HFFc6 (cell line): ENCODE measurements at places on chromosomes 7 and 10.

GRCh38 chr10:24519950-24520349 is 203.7 kb downstream of the ARHGAP21 start:
- DNase-seq = no peak

- DNase-seq = no peak
Observed at GRCh38 chr10:113381416-113381815, 171.4 kb upstream of the HABP2 start.

- DNase-seq = no peak
Observed at GRCh38 chr7:22823142-22823497, 471 bp upstream of the TOMM7 start.

DNA sequence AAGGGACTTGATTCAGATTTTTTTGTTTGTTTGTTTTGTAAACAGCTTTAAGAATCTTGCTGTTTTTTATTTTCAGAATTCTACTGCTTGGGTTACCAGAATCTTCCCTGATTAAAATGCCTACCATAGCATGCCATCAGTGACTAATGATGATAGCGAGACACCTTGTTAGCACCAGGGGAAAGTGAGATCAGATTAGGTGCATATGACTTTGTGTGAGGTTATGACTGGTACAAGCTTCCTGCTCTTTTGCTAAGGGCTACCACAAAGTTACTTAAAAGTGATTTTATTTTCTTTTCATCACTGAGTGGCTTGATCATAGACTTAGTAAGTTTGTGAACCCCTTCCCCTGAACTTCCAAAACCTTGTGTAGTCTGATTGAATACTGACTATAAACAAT is 93.5 kb downstream of the SND1 start:
- no peak for DNase-seq

DNA sequence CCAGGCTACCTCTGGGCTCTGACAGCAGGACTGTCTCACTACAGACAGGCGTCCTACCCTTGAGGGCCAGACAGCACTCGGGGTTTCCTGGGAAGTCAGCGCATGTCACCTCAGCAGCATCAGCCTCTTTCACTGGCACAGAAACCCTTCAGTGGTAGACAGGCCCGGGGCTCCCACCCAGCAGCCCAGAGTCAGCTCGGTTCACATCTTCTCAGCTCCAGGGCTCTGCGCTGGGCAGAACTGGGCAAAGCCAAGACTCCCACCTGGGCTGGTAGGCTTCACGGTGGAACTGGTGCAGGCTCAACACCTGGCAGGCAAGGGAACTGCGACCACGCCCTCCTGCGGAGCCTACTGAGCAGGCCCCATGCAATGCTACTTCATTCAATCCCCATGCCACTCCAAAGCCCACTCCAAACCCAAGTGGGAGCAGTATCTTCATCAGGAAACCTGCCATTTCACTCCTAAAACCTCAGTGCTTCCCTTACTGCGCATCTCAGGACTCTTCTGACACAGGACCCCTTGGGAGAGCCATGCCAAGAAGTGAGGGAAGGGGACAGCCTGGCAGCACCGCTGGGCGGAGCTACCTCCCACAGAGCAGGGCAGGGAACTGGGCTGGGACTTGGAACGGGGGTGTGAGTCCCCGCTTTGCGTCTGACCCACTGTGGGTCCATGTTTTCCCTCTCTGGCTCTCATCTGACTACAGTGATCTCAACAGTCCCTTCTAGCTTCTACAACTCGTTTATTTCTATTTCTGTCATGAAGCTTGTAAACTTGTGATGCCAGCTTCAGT is 60.4 kb downstream of the SCRN1 start:
- no peak for DNase-seq

DNA sequence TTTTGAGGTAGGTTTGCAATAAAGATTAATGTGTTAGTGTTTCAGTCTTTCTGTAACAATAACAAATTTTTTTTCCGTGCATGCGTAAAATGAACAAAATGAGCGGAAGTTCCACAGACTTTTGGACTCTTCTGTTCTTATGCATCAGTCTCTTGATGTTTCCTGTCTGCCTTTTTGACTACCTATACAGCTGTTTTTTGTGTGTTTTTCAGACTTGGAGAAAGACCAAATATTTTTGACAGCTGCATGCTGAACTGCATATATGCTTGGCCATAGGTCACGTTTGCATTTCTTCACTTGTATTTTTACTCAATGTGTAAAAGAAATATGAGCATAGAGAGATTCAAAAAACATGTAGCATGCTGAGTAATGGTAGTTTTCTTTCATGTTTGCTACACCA is 119.3 kb downstream of the BBS9 start:
- no peak for DNase-seq

GRCh38 chr10:94608559-94608958 is 63.0 kb downstream of the HELLS start:
- no peak for DNase-seq

DNA sequence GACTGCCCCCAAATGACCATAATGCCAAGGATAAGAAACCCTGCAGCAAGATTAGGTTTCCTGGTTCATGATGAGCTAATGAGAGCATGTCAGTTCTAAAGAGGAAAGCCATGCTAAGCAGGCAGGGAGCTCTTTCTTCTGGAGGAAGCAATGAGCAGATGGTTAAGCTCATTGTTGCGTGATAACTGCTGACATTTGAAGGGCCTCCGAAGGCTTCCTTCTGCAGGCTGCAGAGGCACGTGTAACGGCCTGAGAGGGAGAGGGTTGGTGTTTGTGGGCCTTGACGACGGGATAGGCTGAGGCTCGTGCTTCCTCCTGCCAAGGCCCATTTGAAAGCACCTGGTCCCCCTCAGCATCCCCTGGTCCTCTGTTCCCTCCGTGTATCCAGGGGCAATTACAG is 63.5 kb upstream of the BTBD16 start:
- DNase-seq = no peak

DNA sequence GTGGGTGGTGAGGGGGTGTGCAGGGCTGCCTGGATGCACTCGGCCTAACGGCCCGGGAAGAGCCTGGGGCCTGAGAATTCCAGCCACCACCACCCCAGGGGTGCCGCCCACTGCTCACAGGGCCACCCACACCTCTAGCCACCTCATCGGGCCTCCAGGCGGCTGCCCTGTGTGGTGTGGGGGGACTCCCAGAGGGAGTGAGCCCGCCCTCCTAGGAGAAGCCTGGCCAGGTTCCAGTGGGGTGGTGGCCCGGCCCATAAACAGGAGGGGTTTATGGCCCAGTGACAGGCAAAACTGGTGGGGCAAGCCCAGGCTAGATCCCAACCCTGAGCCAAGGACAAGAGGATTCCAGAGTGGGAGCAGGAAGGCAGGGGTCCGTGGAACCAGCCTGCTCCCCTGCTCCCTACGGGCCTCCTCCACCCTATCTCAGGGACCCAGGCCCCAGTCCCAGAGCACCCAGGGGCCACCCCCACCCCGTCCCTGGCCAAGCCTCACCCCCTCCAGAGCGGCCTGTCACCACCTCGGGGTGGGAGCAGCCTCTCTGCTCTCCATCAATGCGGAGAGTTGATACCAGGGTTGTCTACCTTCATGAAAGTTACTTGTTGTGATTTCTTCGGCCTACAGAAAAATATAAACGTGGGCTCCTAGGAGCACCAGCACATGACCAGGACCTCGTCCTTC is 20.2 kb upstream of the PDGFA start:
- DNase-seq = peak; percentile 69

DNA sequence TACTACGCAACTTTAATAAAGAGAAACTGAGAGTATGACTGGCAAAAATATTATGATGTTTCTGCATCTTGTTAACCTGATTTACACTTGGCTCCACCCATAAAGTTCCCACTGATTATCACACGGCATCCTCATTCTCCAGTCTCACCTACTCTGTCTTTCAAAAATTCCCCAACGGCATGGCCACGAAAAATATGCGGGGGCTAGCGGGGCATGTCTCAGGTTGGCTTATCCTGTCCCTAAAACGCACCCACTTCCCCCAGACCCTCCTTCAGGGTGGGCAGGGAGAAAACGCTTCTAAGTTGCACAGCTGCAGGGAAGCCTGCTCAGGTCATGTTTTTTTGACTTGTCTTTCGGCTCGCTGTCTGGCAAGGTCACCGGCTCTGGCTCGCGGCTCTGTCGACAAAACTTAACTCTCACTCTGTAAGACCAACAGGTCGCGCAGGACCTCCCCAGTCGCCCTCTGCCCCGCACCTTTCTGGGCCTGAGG is 3.8 kb downstream of the CDK6 start:
- DNase-seq = no peak

- DNase-seq = peak; percentile 33
Observed at GRCh38 chr10:101856626-101857025, 13.0 kb upstream of the KCNIP2 start.

- no peak for DNase-seq
Observed at GRCh38 chr7:12314199-12314598, 89.5 kb downstream of the VWDE start.

- DNase-seq = no peak
Observed at GRCh38 chr7:136189506-136189998, 212.4 kb upstream of the MTPN start.

DNA sequence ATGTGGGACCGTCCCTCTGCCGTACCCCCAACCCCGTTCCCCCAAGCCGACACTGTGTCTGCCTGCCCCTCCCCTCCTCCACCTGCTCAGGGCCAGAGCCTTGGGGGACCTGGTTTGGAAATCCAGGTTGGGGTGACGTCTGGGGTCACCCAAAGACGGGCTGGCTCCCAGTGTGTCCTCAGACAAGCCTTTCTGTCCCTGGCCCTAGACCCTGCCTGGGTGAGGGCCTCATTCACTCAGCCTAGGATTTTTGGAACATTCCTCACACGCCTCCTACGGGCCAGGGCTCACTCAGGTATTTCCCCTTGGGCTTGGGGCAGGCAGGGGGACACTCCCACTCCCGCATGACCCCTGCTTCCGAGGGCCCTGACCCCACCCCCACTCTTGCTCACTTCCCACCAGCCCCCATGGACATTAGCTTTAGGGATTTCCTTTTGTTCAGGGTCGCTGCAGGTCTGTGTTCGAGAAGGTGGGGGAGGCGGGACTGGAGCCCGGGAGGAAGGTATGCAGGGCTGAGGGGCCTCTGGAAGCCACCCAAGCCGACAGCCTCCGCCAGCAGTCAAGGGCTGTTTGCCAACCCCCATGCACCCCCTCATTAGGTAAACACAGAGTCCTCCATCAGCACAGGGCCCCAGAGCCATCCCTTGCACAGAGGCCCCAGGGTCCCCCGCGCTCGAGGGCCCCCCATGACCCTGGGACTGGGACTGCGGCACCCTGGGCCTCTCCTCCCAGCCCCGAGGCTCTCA is 35.1 kb downstream of the PDGFA start:
- no peak for DNase-seq

DNA sequence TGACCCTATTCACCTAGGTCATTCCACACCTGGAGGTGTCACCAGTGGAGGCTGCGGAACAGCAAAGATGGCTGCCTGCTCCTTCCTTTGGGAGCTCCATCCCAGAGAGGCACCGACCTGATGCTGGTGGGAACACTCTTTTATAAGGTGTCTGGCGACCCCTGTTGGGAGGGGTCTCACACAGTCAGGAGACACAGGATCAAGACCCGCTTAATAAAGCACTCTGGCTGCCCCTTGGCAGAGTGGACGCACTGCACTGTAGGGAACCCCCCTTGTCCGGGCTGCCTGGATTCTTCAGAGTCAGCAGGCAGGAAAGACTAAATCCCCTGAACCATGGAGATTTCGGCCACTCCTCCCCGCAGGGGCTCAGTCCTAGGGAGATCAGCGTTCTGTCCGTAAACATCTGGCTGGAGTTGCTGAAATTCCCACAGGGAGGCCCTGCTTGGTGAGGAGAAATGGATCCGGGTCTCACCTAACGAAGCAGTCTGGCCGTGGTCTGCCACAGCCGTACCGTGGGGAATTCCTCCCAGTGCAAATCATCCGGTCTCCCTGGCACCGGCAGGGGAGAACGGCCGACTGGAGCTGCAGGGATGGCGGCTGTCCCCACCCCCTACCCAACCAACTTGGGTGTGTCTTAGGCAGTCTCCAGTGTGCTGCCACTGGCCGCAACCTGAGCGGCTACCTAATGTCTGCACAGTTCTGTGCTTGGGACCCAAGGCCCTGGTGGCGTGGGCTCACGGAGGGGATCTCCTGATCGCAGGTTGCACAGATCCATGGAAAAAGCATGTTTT is 66.1 kb downstream of the LSMEM1 start:
- no peak for DNase-seq

DNA sequence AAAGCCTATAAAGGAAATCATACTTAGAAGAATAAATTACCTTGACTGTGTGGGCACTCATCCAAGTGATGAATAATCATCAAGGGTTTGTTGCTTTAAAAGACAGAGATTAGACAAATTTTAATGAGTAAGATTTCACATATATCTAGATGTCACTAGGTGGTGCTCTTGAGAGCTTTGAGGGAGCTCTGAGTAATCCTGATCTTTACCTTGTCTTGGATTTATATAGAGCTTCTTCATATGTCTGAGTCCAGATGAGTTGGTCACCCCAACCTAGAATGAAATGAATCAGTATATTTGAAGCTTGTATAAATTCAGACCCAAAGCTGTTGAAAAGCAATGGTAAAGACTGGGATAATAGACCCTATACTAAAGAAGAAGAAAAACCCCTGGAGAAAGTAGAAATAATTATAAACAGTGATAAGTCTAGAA is 3.7 kb downstream of the AGR2 start:
- peak; percentile 84 for DNase-seq

GRCh38 chr7:39291628-39292410 is 274.4 kb upstream of the YAE1 start:
- no peak for DNase-seq

GRCh38 chr10:64537928-64538327 is 1016.7 kb downstream of the REEP3 start:
- DNase-seq = no peak

DNA sequence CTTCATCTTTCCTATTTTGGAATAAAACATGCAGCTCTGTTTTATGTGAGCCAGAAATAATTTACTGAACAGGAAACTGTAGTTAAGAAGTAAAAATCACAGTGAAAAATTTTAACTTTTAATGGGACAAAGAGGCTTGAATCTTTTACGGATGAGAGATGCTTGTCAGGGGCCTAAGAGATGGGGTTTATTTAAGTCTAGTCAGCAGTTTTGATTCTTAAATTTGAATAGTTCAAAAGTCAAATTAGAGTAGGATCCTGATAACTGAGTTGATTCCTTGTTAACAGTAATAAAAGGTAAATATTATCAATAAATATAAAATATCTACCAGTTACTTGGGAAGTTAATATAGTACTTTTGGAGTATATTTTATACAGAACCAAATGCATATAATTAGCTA is 24.9 kb upstream of the CD36 start:
- no peak for DNase-seq
